Stimulated activated effector memory CD8-positive, alpha-beta T cell treated with anti-CD3 and anti-CD28 coated beads, Interleukin-12 subunit alpha, Interleukin-12 subunit beta, amount 100 ng/mL, for 72 hours (primary cell): ENCODE measurements at places on chromosomes 5 and 9.

- DNase-seq: no peak
Measured at GRCh38 chr5:133898440-133898839, 70.0 kb downstream of the C5orf15 start.

GRCh38 chr9:93821307-93821703, 133.8 kb downstream of the BARX1 start:
- DNase-seq: no peak

DNA sequence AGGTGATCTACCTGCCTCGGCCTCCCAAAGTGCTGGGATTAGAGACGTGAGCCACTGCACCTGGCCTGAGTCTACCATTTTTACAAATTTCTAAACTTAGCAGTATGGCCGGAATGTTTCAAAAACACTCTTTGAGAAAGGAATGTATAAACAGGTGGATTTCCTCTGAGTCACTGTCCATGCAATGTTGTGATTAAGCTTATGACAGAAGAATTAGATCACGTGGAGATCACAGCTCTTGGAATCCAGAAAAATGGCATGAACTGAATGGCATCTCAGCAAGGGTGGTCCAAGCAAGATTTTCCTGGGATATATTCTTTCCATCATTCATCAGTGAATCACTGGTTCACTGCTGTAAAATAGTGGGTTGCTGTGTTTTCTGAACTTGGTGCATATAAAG, 865.0 kb downstream of the PTPRD start:
- DNase-seq: no peak

DNA sequence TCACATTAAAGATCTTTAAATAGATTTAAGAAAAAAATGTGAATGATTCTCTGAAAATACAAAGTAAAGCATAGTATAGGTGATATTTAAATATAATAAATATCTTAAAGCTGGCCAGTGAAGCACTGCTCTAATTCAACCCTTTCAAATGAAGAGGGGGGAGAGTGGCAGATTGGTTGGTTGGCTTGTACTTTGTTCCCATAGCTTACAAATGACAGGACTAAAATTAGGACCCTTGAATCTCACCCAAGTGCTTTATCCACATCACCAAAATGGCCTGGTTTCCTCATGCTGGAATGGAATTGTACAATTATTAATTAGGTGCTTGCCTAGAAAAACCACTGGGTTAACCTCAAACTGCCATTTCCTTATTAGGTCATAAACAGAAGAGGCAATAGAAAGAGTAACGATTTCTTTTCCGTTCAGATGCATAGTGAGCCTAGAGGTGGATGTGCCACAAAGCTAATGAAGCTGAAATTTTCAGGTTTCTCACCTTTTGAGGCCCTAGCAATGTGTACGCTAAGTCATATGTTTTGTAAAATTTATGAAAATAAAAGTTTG, 354.5 kb upstream of the CDH6 start:
- DNase-seq: no peak

- DNase-seq: no peak
Measured at GRCh38 chr5:147375151-147375550, 134.7 kb downstream of the DPYSL3 start.
